ENCODE measurements at places on chromosomes 5 and 9.

DNA sequence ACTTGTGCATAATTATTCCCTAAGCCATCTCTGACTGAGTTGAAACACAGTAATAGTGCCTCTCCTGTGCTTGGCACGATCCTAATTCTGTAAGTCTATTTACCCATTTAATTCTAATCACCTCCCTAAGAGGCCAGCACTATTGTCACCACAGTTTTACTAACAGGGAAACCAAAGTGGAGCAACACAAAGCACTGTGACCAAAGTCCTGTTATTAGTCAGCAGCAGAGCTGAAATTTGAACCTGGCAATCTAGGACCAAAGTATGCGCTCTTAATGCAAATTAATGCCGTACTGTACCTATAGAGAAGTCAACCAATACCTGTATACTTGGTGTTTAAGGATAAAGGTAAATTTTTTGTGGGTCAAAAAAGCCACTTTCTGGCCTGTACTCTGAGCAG lies 77.1 kb upstream of the CNTLN start:
- no peak for DNase-seq

GRCh38 chr5:142246258-142246657 lies 78.6 kb downstream of the SPRY4 start:
- no peak for DNase-seq

- no peak for DNase-seq
Measured at GRCh38 chr9:115416299-115416698, 298.3 kb upstream of the TNC start.

DNA sequence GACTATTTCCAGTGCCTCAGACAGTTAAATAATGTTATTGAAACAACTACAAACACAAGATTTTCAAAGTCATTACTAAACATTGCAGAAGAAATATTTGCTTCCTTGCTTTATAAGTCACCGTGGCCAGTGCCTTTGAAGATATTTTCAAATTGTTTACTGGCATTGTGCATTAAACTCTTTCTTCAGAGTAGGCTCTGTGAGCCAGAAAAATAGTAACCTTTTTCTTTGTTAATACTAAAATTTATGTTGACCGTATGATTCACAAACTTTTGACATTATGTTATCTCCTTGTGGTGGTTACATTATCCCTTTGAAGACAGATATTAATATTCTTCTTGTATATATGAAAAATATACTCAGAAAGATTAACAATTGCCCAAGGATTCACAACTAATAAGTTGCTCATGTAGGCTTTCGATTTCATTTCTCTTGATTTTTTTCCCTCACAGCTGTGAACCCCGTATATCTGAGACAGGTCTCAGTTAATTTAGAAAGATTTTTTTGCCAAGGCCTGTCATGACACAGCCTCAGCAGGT lies 140.1 kb downstream of the NR3C1 start:
- no peak for DNase-seq

GRCh38 chr5:43973908-43974307 lies 370.9 kb downstream of the NNT start:
- DNase-seq = no peak

DNA sequence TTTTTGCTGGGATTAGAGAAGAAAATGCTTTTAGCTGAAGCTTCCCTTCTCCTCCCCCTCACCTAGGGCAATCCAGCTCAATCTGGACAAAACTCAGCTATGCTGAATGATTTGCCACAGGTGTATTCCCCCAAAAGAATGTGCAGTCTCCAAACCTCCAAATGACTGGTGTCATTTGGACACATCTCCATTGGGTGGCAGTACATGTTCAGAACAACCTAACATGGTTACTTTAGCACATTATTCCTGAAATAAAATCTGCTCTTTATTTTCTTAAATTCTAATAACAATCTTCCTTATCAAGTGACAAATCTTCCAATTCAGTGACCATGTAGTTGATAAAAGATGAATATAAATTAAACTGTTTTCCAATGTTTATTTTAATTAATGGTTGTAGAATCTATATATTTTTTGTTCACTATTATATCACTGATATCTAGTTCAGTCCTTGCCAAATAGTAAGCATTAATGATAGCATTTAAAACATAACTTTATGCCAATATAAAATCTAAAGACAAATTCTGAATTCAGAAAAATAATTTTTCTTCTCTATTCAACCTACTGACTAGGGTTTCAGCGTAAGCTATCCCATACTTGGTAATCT lies 61.3 kb upstream of the MOCS2 start:
- no peak for DNase-seq

DNA sequence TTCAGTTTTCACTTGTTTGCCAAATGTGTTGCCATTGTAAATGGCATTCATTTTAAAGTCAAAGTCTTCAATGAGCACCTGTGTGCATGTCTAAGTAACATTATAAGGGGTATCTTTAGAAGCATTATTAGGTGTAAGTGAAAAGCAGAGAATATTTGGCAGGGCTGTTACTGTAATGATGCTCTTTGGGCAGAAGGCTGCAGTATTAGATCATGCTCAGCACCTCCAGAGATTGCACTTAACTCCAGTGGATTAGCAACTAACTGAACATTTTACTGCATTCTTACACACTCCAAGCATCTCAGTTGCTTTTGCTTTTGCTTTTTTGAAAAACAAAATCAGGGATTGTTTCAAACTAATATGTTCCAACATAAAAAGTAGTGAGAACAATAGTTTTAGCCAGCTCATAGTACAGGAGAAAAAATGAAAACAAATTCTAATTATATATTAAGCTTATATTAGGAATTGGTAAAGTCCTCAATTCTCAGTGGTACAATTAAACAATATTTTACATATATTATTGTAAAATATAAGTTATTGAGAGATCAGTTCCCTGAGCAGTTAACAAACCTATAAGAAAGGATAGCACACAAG lies 1740.9 kb upstream of the CDH9 start:
- DNase-seq = no peak

- no peak for DNase-seq
Measured at GRCh38 chr5:74421377-74421776, 219.2 kb downstream of the ENC1 start.

GRCh38 chr9:133331641-133332380 lies 4.2 kb downstream of the SURF6 start:
- DNase-seq = no peak

DNA sequence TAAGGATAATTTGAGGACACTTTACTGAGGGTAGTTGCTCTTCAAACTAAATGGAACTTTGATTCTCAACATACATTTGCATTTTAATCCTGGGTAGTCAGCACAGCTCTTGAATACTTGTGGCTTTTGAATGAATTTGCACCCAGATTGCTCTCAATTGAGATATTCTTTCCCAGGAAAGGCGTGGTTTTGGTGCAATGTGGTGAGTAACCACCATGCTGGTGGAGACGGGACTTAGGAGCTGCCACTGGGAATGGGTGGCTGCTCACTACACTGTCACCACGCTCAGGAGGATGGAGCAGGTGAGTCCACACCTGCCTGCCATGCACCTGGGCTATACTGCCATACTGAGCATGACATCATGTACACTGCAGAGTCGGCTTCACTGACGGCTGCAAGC lies 99.2 kb downstream of the IRX1 start:
- no peak for DNase-seq

DNA sequence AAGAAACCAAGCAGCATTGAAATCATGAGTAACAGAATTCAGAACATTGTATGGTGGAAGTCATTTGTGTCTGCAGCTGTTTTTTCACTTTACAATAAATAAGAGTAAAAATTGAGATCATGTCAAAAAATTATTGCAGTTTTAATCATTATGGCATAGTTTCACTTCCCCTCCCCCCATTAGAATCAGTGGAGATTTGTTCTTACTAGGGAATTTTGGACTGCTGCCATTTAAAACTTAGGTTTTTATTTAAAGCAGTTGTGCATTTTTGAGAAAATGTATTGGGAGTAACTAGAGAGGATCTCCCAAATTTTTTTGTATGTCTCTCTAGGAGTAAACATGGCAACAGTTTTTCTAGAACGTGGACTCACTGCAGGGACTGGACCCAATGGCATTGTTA lies 20.4 kb downstream of the GTF3C4 start:
- DNase-seq = no peak

DNA sequence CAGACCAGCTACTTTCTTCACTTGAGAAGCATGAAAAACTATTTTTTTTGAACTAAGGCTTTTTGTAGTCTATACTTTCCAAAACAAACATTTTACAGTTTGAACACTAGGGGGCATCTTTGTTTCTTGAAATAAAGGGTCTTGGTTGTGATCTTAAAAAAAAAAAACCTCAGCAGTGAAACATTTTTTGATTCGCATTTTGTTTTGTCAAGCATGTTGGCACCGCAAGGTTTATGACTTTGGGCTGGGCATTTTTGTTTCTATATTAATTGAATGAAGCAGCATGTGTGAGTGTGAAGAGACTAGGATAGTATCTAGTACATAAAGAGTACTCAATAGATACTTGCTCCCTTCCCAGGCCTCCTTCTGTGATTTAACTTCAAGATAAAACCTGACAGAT lies 31.6 kb upstream of the ACOT12 start:
- DNase-seq = no peak

DNA sequence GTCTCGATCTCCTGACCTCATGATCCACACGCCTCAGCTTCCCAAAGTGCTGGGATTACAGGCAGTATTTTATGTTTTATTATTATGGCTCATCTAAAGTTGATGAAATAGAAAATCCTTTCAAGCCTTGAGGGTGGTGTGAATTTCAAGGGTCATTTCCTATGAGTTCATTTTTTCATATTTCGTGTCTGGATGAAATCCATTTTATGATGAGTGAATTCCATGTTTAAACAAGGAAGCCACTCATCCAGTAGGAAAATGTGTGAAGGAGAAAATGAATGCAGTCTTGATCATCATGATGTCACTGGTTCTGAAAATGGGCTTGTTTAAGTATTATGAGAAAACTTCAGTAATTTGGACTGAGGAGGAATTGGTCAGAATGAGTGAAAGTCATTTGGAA lies 74.6 kb upstream of the ZSWIM6 start:
- DNase-seq = no peak

DNA sequence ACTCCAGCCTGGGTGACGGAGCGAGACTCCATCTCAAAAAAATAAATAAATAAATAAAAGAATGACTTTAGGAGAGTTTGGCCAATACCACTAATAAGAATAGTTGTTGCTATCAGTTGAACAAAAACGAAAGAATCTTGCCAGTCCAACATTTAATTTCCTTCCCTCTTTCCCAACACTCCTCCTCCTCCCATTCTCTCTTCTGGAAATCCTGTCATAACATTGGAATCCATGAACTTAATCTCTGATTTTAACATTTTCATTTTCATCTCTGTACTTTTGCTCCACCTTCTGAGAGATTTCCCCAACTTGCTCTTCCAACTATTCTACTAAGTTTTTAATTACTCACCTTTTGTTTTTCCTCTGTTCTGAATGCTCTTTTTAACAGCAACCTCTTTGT lies 42.8 kb upstream of the CDK20 start:
- DNase-seq = no peak

DNA sequence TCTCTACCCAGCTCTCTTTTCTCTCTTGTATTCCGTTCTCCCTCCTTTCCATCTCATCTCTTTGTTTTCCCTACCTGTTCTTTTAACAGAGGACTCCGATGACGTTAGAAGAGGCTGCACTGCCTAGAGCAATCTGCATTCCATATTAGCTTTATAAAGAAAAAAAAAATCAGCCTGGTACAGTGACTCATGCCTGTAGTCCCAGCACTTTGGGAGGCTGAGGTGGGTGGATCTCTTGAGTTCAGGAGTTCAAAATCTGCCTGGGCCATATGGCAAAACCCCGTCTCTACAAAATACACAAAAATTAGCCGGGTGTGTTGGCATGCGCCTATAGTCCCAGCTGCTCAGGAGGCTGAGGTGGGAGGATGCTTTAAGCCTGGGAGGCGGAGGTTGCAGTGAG lies 49.0 kb downstream of the DAPK1 start:
- no peak for DNase-seq

GRCh38 chr5:5287419-5287818 lies 135.1 kb upstream of the ICE1 start:
- DNase-seq = no peak

GRCh38 chr5:89850513-89850865 lies 559.1 kb downstream of the CETN3 start:
- no peak for DNase-seq

GRCh38 chr5:157997991-157998504 lies 139.1 kb upstream of the CLINT1 start:
- DNase-seq = no peak

DNA sequence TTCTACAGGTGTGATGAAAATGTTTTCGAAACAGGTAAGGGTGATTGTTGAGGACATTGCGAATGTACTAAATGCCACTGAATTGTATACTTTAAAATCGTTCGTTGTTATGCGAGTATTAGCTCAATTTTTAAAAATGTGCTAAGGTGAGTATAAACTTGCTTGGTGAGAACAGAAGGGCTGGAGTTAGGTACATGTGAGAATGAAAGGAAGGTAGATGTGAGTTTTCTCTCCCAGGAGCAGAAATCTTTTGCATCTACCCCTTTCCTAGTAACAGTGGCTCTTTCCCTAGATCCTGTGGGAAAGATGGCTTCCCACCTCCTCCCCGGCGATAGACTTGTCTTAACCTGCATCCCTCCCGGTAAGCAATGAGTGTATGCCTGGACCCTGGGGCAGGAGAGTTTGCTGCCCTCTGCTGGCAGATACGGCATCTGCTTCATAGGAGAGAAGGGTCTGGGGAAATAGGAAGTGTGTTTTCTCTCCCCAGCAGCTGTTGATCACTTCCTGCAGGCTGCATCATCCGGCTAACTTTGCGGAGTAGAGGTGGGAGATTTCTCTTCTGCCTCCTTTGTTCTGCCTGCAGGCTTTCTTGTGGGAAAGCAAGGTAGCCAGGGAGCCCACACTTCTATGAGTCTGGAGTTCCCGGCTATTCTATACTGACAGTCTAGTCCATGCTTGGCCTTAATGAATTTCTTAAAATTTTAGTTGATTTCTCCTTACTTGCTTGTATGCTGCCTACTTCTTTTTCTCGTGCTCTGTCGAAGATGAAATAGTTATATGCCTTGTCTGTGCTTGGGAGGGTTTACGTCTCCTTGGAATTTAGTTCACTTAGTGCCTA lies 373.3 kb upstream of the SEMA6A start:
- peak; percentile 22 for DNase-seq

DNA sequence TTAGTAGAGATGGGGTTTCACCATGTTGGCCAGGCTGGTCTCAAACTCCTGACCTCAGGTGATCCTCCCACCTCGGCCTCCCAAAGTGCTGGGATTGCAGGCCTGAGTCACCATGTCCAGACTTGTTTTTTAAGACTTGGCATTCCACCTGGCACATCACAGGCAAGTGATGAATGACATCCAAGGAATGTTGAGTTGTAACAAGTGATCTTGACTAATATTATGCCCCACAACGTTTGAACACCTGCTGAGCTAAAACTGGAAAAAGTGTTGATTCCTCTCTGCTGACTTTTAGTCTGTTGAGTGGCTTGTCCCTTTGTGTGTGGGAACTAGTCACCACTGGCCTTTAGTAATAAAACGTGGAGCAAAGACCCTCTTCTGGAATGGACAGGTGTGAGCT lies 54.6 kb downstream of the SUB1 start:
- DNase-seq = no peak

- DNase-seq = no peak
Measured at GRCh38 chr9:124438091-124438490, 12.2 kb upstream of the ADGRD2 start.

GRCh38 chr5:29208024-29208423 lies 1985.5 kb upstream of the CDH6 start:
- DNase-seq = no peak

GRCh38 chr9:116027096-116027495 lies 126.5 kb upstream of the PAPPA start:
- no peak for DNase-seq

Measured in stimulated activated CD4-positive, alpha-beta T cell treated with anti-CD3 and anti-CD28 coated beads, Interleukin-2, amount 100 ng/mL, for 4 hours (primary cell).